Type B pancreatic cell (in vitro differentiated cells): ENCODE measurements at places on chromosomes 4 and X.

GRCh38 chr4:76246852-76247251 is 4.7 kb upstream of the FAM47E start:
- no peak for DNase-seq

- DNase-seq: no peak
Measured at GRCh38 chr4:40608628-40609027, 21.0 kb downstream of the RBM47 start.

DNA sequence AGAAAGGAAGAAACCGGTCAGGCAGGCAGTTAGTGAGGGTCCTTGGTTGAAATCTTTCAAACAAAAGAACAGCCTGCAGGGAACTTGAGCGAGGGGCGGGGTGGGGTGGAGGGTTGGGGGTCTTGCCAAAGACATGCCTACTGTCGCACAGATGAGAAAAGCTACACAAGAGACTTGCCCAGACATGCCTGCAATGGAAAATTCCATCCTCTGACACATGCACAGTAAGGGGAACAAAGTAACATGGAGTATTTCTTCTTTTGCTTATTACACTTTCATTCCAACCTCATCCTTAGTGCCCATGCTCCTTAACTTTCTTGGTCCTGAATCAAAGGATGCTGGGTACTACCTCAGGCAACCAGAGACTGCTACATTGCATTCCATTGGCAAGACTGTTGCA is 1491.2 kb downstream of the STIM2 start:
- DNase-seq: no peak

- DNase-seq: no peak
Measured at GRCh38 chrX:74431797-74432196, 10.5 kb downstream of the SLC16A2 start.

DNA sequence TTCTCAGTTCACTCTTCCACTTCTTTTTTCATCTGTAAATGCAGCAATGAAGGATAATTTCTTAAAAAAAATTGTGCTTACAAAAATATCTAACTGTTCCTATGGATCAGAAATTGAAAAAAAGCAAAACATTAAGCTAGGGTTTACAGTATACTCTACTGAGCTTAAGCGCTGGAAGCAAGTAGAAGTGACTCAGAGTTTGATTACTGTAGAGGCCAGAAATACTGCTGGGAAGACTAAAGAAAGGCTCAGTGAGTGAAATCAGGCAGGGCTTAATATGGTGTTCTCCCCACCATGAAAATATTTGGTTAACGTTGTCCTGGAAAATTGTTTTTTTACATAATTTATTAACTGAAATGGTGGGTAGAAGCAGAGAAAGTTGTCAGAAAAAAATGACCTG is 1061.8 kb upstream of the GRIA3 start:
- DNase-seq: no peak

- DNase-seq: no peak
Measured at GRCh38 chrX:57286507-57287251, at the start of gene FAAH2. TSS of gene FAAH2 (plus strand) at chrX:57286706. CDS start at chrX:57286826, 120 bp downstream.

DNA sequence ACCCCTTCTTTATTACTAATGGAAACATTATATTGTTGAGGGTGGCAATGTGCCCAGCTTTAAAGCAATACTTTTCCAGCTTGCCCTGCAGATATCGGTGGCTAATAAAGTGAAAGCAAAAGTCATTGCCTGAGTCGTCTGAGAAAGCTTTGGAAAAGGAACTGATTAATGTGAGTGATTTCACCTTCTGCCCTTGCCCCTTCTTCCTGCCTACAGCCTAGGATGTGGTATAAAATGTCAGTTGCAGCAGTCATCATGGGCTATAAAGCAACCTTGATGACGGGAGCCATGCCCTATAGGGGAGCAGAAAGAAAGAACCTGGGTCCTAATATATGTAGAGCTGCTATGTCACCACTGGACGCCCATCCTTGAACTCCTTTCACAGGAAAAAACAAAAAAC is 132.4 kb upstream of the USP9X start:
- no peak for DNase-seq

GRCh38 chr4:56301181-56301996 is 85.9 kb downstream of the AASDH start:
- DNase-seq: no peak

- DNase-seq: no peak
Measured at GRCh38 chr4:94678896-94679295, 78.9 kb upstream of the BMPR1B start.

GRCh38 chr4:39023059-39023458 is 9.2 kb downstream of the TMEM156 start:
- no peak for DNase-seq

DNA sequence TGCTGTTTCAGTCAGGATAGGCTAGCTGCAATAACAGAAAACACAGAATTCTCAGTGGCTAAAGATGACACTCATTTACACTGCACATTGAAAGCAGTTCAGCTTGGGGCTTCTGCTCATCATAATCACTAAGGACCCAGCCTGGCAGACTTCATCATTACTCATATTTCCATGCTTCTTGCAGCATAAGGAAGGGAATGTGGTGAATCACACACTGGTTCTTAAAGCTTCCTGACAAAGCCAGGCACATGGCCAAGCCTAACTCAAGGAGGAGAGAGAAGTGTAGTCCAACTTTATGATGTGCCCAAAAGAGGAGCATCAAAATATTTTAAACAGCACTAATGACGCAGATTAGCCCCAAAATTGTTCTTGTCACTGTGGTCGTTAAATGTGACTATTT is 186.5 kb downstream of the BANK1 start:
- no peak for DNase-seq

DNA sequence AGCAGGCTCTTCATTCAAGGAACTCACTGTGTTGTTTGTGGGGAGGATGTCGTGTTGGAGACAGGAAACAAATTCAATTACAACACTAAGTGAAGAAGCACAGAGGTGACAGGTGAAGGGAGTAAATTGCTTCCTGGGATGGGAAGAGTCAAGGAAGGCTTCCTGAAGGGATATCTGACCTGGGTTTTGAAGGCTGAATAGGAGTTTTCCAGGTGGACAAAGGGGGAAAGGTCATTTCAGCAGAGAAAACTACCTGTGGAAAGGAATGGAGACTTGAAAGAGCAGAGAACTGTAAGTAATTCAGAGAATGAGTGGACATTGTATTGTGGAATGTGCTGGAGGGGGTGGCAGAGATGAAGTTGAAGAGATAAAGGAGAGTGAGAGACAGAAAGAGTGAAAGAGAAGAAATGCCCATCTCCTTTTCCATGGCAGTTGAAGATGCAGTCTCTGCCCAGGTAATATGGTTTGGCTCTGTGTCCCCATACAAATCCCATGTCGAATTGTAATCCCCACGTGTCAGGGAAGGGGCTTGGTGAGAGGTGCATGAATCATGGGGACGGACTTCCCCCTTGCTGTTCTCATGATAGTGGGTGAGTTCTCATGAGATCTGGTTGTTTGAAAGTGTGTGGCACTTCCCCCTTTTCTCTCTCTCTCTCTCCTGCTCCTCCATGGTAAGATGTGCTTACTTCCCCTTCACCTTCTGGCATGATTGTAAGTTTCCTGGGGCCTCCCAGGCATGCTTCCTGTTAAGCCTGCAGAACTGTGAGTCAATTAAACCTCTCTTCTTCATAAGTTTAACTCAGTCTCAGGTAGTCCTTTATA is 205.7 kb upstream of the BCOR start:
- DNase-seq: no peak

DNA sequence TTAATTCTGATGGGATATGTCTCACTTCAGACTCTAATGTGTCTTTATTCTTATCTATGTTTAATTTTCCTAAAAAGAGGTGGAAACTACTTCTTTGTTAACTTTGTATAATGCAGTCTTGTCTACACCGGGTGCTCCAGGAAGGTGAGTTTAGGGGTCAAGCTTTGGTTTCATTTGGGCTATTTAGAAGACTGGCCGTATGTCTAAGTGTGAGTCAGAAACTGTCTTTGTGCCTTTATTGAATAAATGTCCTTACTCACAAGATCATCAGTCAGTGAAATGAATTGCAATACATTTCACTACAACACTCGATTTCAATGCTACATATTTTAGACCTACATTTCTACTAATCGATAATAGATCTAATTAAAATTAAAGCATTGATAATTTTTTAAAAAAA is 56.2 kb downstream of the PROM1 start:
- DNase-seq: no peak

DNA sequence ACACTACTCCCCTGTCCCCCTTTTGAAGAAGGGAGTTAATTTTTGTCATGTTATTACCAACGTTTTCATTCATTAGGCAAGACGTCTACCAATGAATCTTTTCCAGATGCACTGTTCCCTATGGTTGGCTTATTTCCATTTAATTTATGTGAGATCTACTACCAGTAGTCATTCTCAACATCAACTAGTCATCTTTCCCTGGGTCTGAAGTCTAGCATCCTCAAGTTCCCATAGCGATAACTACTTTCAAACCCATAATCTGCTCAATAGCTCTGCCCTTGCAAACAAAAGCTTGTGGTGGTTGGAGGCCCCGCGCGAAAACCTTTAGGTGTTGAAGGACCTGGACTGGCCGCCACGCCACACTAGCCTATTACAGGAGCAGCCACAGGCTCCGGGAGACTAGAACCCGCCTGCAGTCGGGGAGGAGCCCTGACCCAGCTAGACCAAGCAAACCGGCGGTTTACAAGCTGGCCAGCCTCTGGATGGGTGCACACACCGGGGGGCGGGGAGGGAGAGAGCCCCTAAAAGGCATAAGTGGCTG is 746 bp downstream of the PPAT start:
- DNase-seq: peak; percentile 74

- no peak for DNase-seq
Measured at GRCh38 chrX:55123900-55124299, 35.1 kb downstream of the PAGE2 start.

GRCh38 chr4:137660211-137660610 is 127.9 kb upstream of the PCDH18 start:
- DNase-seq: no peak

GRCh38 chrX:133542476-133542875 is 127.2 kb upstream of the GPC4 start:
- no peak for DNase-seq

- DNase-seq: no peak
Measured at GRCh38 chrX:14673764-14674163, 144.4 kb downstream of the GLRA2 start.
